ENCODE measurements at places on chromosomes 5 and 9.

DNA sequence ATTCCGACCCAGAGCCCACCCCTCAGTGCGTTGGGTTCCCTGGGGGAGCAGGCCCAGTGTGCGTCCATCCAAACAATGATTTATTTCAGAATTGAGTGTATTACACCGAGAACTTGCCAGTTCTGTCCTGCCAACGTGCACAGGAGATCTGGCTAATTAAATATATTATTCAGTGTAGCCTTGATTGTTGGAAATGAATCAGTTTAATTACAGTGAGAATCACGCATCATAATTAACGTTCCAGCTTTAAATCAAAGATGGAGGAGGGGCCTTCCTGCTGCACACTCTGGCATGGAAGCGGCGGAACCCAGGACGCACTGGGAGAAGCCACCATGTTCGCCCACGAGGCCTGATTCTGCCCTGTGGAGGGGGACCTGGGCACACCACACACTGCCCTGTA is 30.7 kb upstream of the TMEM250 start:
- DNase-seq: no peak

- DNase-seq: no peak
These were observed 69.7 kb downstream of the PRLR start for GRCh38 chr5:35160486-35161116.

DNA sequence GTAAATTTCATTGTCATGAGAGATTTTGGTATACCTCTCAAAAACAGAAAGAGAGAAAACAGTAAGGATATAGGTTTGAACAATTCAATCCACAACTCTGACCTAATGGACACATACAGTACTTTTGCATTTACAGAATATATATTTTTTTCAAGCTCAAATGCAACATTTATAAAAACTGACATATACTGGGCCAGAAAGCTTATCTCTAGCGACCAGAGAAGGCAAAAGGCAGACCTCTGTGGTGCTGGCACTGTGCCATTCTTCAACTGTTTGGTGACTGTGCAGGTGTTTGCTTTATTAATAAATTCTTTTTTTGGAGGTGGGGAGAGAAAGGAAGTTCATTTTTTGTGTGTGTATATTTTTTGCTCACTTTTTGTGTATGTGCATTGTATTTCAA is 6.0 kb upstream of the PLAC8L1 start:
- no peak for DNase-seq

DNA sequence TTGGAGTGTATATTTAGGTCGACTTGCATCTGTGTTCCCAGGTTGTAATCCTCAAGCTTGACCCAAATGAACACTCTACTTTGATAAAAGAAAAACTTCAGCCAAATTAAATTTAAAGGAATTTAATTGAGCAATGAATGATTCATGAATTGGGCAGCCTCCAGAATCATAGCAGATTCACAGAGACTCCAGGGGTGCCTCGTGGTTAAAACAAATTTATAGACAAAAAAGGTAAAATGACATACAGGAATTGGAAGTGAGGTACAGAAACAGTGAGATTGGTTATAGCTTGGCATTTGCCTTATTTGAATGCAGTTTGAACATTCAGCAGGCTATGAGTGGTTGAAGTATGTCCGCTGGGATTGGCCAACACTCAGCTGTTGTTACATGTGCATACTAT is 21.6 kb upstream of the SPATA31D4 start:
- no peak for DNase-seq

Data from central memory CD4-positive, alpha-beta T cell (primary cell).